ENCODE measurements at places on chromosomes 7 and 10.

DNA sequence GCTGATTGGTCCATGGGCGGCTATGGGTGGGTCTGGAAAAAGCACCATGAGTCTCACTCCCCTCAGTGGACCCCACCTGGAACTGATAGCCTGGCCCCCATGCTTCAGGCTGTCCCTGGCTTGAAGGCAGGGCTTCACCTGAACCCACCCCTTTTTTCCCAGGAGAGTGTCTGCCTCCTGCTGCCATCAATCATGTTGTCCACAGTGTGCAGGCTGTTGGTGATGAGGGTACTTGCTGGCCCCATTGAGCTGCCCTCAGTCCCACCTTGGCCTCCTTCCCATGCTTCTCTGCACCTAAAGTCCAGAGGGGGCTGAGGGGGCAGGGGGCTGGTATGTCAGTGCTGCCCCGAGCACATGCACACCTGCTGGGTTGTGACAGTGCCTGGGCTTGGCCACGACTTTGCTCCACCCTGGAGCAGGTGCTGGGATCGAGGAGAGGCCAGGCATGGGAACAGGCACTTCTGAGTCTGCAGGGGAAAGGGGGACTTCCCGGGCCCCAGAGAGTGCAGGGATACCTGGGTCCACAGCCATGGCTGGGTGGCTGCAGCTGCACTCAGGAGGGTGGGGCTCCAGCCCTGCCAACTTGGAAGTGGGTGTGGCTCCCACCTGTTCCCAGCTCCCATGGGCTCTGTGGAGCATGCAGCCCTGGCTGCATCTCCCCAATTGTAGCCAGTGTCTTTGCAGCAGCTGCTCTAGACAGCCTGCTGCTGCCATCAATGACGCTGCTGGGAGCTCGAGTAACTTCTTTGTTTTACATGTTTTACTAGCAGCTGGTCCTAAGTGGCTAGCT lies 56.9 kb downstream of the ADK start:
- DNase-seq, result no peak

GRCh38 chr10:42630537-42631134 lies 7.7 kb downstream of the ZNF33B start:
- DNase-seq, result no peak

DNA sequence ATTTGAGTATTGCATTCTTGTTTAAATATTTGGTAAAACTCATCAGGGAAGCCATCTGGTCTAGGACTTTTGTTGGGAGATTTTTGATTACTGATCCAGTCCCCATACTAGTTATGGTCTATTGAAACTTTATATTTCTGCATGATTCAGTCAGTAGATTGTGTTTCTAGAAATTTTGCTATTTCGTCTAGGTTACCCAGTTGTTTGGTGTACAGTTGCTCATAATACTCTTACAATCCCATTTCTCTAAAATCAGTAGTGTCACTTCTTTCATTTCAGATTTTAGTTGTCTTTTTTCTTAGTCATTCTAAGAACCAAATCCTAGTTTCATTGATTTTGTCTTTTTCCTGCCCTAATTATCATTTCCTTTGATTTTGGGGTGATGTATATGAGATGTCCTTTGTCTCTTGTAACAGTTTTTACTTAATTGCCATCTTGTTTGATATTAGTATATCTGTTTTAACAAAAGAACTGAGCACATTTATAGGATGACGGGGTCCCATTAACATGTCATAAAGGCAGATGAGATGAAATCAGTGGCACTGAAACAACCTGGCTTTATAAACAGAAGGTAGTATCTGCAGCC lies 7.9 kb downstream of the MALSU1 start:
- no peak for DNase-seq

DNA sequence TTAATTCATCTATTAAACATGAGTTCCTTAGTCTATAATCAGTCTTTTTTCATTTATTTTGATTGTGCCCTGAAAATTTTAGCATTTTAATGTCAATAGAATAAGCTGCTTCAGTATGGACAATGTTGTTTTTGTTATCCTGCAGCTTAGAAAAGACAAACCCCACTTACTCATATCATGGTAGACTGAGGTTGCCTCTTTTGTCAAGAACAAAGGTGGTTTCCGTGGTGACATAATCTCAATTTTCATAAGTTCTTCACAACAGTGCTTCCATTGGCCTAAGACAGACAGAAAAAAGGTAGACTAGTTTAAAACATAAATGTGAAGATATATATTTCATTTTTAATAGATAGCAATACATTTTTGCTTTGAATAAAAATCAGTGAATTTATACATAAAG lies 69.1 kb downstream of the RTKN2 start:
- no peak for DNase-seq

DNA sequence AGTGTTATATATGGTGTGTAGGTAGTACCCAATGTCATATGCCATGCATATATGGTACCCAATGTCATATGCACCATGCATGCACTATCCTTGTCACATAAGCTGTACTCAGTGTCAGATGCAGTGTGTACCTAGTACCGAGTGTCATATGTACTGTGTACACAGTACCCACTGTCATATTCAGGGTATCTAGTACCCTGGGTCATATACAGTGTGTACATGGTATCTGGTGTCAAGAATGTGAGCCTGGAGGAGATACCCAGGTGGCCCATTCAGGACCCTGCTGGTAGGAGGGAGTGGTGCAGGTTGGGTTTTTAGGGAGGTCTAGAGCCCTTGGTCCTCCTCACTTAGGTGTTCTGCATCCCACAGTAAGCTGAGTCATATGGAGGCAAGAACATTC lies 1.8 kb downstream of the ZMYND11 start:
- DNase-seq, result peak; percentile 26

GRCh38 chr7:14385074-14385473 lies 395.6 kb upstream of the ETV1 start:
- peak; percentile 59 for DNase-seq

DNA sequence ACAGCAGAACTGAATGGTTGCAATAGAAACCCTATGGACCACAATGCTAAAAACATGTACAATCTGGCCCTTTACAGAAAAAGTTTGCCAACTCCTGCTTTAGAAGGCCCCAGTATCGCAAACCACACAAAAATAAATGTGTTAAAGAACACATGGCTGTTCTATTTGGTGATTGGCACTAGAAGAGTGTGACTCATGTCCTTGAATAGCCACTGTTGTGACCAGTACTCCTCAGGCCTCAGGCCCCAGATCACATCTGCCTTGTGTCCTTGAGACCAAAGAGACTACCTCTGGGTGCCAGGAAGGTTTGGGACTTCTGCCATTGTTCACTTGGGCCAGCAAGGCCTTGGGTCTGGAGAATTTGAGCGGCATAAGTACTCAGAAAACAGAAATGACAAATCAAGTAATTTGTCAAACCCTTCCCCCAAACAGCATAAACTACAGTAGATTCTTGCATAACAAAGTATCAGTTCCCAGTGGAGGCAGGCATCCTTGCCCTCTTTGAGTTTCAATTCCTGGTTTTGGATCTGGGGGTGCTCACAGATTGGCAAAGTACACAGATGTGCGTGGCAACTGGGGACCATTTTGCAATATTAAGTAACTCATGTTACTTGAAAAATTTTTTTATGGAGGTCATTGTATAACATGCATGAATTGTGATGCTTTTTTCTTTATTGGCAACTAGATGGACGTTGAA lies 50.2 kb downstream of the MTURN start:
- no peak for DNase-seq

GRCh38 chr10:13852872-13853271 lies 266.1 kb downstream of the PRPF18 start:
- DNase-seq, result no peak

DNA sequence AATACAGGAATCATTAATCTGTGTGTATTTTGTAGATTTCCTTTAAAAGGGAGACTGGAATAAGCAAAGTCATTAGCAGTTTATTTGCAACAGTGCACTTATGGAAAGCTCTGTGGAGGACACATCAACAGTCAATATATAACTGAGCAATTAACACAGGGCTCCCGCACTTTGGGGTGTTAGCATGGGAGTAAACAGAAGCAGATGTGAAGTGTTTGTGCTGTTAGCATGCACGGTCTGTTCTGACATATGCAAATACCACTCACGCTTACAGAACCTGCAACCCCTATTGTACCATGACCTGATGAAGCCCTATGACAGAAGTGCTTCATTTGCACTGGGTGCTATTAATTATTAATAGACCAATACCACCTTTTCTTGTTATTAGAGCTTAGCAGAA lies 118.9 kb downstream of the PPP1R3A start:
- no peak for DNase-seq

GRCh38 chr10:60349426-60349825 lies 40.2 kb downstream of the ANK3 start:
- no peak for DNase-seq

- peak; percentile 57 for DNase-seq
Observed at GRCh38 chr7:130560972-130561371, 69.1 kb downstream of the MEST start.

DNA sequence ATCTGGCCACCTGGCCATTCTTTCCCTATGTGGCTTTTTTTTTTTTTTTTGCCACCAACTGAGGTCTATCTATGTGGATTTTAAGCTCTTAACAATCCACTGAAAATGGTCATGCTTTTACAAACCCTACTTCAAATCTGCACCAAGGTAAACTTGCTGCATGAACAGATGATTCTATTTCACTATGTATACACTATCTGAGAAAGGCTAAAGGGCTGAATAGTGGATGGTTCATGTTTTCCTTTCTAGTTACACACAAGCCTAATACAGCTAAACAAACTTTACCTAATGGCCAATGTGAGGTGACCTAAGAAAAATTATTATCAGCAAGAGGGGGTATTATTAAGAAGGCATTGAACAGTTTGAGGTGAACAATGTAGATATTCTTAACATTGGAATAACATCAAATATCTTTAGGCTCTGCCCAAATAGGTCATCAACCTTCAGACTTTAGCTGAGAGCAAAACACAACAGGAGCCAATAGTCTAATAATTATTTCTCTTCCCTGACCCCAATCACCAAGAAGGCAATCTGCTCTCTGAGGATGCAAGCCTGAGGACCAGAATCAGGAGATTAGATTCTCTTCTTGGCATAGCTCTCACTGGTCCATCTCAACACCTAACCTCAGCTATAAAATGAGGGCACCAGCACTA lies 160.1 kb downstream of the CPEB3 start:
- DNase-seq, result no peak

GRCh38 chr7:137818036-137818435 lies 28.7 kb downstream of the DGKI start:
- DNase-seq, result no peak

DNA sequence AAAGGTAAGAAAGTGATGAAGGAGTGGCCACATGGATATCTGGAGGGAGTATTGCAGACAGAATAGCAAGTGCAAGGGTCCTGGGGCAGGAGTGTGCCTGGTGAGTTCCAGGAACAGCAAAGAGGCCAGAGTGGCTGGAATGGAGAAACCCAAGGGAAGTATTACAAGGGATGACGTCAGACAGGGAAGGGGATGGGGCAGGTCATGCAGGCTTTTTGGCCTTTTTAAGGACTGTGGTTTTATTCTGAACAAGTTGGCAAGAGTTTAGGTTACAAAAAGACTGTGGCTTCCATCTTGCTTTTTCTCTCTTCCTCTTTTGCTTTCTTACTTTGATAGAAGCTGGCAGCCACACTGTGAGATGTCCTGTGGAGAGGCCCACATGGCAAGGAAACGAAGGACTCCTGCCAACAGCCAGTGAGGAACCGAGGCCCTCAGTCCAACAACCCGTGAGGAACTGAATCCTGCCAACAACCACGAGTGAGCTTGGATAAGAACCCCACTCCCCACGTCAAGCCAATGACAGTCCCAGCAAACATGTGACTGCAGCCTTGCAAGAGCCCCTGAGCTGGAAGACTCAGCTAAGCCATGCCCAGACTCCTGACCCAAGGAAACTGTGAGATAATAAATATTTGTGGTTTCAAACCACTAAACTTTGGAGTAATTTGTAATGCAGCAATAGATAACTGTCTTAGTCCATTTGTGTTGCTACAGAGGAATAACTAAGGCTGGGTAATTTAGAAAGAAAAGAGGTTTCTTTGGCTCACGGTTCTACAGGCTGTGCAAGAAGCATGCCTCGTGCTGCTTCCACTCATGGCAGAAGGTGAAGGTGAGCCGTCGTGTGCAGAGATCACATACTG lies 19.8 kb upstream of the KDM7A start:
- peak; percentile 31 for DNase-seq

DNA sequence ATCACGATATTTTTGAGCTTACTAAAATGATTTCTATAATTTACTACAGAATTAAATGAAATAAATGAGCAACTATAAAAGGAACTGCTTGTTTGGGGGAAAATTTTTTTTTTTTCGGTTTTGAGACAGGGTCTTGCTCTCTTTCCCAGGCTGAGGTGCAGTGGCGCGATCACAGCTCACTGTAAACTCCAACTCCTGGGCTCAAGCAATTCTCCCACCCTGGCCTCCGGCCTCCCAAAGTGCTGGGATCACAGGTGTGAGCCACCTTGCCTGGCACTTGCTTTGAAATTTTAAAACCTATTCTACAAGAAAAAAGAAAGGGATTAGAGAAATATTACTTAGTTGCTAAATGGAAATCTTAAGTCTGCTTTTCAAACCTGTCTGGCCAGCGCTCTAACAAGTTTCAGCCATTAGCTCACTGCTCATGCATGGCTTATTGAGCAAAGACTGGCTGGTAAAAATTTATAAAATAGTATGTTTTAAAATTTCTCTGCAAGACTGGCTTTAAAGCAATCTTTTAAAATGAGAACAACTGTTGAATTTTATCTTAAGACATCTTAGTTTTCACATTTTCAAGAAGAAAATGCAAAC lies 144.0 kb downstream of the ATE1 start:
- DNase-seq, result no peak

- peak; percentile 70 for DNase-seq
Observed at GRCh38 chr10:62380016-62380415, 5.8 kb downstream of the ZNF365 start.

GRCh38 chr10:72043016-72043834 lies 45.1 kb downstream of the SPOCK2 start:
- no peak for DNase-seq

DNA sequence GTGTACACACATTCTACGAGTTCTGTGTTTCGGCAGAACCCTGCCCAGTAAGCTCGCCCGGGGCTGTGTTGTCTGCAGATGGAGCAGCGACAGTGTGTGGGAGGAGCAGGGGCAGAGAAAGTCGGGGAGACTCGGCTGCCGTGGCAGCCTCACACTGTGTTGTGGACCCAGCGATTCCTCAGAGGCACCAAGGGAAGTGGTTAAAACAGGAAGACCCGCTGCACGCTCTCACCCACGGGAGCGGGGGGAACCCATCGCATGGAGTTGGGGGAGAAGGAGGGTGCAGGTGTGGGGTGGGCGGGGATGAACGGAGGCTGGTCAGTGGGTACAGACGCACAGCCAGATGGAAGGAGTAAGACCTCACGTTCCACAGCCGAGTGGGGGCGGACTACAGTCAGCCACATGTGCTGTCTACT lies 250.2 kb downstream of the ELFN1 start:
- no peak for DNase-seq

DNA sequence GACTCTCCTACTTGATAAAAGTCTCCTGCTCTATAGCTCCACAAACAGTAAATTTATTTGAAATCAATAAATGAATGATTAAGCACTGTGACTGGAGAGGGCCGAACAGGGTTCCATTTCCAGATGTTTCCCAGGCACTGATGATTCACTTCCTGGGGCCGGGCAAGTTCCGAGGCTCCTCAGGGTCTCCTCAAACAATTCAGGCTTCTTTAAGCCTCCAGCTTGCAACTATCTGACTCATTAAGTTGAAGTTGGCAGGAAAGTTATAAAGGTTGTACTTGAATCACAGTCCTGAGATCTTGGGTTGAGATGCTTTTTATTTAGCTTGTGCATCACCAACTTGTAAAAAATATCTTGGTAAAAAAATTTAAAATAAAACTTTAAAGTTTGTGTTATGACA lies 612.9 kb downstream of the DNAJB6 start:
- no peak for DNase-seq
